ENCODE measurements at places on chromosomes 2 and 18.
A peak's percentile ranks its signal among the peaks of the same experiment; 100 is the strongest.

DNA sequence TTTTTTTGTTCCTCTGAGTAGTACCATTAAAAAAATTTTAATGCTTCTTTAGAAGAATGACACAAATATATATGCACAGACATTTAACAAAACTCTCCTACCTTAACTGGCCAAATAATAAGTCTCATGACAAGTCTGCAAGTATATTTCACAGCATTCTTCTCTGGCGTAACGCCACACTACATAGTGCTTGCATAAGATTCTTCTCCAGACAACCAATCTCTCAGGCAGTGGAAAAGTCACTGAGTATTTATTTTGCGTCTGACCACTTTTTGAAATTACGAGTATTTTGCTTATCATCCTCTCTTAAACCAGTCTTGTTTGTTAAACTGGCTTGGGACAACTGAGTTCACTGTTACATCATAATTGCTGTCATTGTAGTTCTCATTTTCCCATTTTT is 749.2 kb downstream of the ADCYAP1 start:
- no peak for DNase-seq

- DNase-seq: no peak
Measured at GRCh38 chr18:22311301-22311700, 106.4 kb downstream of the CTAGE1 start.

GRCh38 chr2:84477886-84478285 is 18.8 kb upstream of the SUCLG1 start:
- DNase-seq: peak; percentile 20

- no peak for DNase-seq
Measured at GRCh38 chr2:169965495-169965894, 138.2 kb downstream of the UBR3 start.

DNA sequence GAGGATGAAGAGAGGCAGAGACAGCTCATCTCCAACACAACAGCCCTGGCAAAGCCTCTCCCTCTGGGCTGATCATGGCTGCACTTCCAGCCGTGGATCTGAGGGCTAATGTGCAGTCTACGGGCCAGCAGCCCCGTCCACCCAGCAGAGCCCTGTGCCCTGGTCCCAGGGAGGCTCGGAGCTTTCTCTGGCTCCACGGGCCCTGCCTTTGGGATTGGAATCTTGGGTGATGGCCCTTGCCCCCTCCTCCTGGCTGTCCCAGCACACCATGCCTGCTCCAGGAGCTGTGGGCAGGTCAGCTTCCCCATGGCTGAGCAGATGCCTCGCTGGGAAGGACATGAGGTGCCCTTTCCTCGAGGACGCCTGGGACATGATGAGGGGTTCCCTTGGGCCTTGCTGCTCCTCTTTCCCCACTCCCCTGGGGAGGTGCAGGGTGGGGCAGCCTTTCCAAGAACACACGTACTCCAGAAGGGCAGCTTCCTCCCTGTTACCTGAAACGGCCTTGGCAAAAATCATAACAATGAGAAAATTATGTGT is 66.9 kb downstream of the C18orf63 start:
- DNase-seq: no peak

DNA sequence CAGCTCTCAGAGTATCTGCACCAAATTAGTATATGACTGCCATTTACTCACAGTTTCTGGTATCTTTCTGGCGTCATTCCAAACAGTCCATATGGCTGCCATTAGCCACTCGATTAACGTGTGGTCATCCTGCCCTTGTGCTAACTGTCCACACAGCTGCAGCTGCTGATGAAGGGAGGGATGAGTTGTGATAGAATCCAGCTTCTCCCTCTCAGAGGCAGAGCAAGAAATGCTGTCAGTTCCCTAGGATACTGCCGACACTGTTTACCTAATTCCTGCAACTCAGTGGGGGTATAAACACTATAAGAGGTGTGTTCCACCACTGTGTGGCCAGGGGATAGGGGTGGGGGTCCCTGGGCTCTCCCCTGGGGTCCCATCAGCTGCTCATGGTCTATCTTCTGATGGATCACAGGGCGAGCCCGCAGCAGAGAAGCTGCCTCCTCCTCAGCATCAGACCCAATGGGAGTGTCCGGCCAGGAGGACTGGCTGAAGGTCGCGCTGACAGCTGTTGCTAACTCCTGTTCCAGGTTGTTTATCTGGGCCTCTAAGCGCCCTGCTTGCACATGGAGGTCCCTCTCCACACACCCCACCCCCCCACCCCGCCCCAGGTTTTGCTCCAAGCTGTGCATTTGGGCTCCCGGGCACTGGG is 17.3 kb upstream of the KLHL23 start:
- no peak for DNase-seq

All from D721Med (cell line).